ENCODE measurements at places on chromosomes 2 and 18.
A peak's percentile ranks its signal among the peaks of the same experiment; 100 is the strongest.

- no peak for DNase-seq
Measured at GRCh38 chr2:36633470-36634092, 35.6 kb upstream of the FEZ2 start.

- no peak for DNase-seq
Measured at GRCh38 chr2:67572721-67573435, 175.7 kb downstream of the ETAA1 start.

GRCh38 chr2:213627835-213628460 lies 343.7 kb downstream of the SPAG16 start:
- no peak for DNase-seq

DNA sequence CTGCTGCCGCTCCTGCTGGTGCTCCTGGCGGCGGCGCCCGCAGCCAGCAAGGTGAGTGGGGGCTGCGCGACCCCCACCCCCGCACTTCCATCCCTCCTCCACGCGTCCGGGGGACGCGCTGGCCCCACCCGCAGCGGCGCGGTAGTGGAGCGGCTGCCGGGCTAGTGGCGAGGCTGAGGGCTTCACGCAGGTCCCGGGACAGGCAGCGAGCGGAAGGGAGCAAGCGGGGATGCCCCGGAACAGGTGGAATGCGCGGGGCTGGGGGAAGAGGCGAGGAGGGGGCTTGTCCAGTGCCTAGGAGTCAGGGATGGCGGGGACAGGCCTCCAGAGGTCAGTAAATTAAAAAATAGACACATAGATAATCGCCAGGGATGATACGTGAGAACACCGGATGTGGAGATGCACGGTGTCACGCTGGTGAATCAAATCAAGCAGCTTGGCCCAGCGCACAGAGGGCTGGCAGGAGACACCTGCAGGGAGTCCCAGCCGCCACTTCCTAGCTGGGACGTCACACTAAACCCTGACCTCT lies 403 bp downstream of the COL4A3 start:
- DNase-seq, result no peak

GRCh38 chr2:37615804-37616676 lies 55.4 kb downstream of the CDC42EP3 start:
- DNase-seq, result peak; percentile 48

GRCh38 chr2:199042660-199043379 lies 414.9 kb downstream of the SATB2 start:
- DNase-seq, result no peak

DNA sequence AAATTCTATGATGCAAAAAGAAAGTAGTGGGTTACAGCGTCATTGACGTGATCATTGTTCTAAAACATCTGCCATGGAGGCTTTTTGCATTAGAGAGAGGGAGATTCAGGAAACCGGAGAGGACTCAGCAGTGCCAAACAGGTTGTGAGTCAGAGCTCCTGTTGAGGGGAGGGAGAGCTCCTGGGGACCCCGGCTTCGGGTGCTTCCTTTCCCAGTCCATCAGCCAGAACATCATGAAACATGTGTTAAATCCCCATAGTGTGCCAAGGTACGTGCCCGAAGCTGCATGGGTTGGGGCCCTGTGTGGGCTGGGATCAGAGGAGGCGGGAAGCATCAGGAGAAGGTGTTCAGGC lies 791 bp upstream of the CYRIA start:
- no peak for DNase-seq

DNA sequence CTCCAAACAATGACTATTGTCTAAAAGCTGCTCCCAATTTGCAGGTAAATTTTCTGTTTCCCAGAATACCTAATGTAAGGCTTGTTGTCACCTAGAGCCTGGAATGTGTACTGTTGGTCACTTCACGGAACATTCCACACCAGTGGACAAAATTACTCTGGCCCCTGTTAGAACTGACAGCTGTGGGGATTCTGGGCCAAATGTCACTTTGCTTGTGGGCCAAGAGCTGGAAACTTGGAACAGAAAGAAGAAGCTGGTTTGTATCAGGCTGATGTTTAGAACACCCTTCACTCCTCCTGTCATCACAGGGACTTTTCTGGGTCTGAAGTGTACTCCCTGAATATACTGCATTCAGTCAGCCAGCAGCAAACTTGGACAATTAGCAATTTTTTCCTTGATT lies 495.6 kb upstream of the SYT4 start:
- no peak for DNase-seq

GRCh38 chr2:20698916-20699613 lies 32.1 kb downstream of the GDF7 start:
- no peak for DNase-seq

DNA sequence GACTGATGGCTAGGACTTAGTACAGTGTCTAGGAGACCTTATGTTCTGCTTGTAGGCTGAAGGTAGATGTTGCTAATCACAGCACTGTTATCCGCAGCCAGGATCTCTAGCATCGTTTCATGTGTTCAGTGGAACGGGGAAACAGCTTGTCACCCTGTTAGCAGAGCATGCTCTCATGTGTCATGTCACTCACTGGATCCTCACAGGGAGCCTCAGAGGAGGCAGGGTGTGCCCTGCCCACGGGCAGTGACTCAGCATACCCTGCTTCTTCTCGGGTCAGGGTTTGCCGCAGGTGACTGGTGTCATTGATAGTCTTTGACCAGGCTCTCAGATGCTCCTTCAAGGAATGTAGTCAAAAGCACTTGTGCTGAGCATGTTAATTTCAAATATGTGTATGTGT lies 44.4 kb downstream of the RPIA start:
- no peak for DNase-seq

DNA sequence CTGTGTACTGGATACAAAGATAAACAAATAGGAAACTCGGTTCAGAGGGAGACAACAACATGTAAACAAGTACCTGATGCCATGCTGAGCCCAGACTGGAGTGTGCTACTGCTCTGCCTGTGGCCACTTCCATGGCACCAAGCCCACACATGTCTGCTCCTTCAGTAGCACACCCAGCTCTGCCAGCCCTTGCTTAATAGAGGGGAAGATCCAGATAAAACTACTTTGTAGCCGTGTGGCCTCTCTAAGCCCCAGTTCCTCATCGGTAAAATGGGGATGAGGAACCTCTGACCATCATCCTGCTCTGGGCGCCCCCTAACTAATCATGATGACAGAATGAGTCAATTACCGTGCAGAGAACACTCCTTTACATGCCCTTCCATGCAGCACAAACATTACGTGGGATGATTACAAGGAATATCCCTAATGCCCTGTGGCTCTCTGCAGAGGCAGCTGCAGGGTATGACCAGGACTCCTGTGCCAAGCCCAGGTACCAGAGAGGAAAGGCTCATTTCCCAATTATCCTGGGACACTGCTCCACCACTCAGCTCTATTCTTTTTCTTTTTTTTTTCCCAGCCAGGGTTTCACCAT lies 34.9 kb downstream of the DNMT3A start:
- no peak for DNase-seq

DNA sequence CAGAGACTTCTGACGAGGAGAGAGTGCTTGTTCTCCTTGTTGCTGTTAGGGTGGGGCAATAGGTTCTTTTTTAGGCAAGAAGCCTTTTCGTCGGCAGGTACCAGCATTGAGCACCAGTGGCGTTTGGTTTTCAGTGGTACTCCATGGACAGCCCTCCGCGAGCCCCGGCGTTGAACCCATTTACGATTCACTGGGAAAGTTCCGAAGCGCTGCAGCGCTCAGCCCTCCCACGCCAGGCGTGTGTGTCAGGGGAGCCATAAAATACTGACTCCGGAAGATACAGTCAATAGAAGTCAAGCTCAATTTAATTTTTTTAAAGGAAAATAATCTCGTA lies 494 bp upstream of the ROCK1 start:
- peak; percentile 15 for DNase-seq

- DNase-seq, result no peak
Measured at GRCh38 chr18:31719363-31720006, 35.1 kb upstream of the B4GALT6 start.

DNA sequence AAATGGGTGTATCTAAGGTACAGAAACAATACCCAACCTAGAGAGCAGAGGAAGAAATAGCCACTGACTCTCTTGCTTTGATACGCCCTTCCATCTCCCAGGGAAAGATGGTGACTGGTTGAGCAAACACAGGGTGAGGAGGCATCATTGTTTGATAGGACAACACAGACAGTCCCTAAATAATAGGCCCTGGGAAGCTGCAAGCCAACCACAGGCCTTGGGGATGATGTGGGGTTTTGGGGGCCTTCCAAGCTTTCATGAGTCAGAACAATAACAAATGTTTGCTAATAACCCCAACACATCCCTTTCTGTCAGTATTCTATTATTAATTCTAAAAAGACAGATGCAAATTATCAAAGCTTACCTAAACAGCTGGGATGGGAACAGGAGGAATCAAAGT lies 9.8 kb downstream of the LGALSL start:
- no peak for DNase-seq

DNA sequence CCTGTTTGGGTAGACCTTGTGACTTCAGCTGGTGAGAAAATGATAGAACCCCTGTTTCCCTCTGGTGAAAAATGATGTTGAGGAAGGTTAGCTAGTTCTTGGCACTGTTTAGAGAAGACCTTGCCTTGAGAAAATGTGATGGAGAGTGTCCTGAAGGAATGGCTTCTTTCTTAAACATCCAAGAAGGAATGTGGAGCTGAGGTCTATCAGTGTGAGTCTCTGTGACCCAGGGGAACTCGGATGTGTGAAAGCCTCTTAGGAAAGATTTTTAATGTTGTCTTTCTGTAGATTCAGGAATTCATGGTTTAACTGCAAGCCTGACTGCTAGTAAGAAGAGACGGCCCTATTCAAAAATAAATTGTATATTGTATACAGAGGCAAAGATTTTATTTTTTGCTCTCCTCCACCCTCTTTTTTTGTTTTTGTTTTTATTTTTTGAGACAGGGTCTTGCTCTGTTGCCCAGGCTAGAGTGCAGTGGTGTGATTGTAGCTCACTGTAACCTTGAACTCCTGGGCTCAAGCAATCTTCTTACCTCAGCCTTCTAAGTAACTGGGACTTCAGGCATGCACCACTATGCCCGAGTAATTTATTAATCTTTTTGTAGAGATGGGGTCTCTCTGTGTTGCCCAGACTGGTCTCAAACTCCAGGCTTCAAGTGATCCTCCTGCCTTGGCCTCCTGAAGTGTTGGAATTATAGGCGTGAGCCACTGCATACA lies 87.5 kb downstream of the ZNF532 start:
- no peak for DNase-seq

GRCh38 chr2:224904381-224904780 lies 137.9 kb downstream of the DOCK10 start:
- DNase-seq, result no peak

GRCh38 chr18:21571772-21572171 lies 28.7 kb downstream of the ESCO1 start:
- DNase-seq, result no peak

GRCh38 chr2:108615480-108616090 lies 81.3 kb downstream of the LIMS1 start:
- DNase-seq, result no peak

DNA sequence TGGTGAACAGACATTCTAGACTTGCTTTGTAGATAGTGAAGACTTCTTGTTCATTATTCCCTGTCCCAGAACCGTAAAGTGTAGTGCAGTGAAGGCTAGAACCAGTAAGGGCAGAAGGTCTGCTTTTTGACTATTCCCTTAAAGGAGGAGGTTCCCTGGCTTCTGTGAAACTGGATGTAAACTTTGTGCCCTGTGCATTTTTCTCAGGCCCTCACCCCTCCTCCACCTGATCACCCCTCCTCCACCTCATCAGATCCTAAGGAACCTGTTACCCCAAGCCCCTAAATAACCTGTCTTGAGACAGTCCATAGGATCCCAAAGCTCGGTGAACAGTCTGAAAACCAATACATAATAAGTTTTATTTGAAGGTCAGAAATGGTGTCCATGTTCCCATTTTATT lies 33.7 kb downstream of the SFT2D3 start:
- no peak for DNase-seq

DNA sequence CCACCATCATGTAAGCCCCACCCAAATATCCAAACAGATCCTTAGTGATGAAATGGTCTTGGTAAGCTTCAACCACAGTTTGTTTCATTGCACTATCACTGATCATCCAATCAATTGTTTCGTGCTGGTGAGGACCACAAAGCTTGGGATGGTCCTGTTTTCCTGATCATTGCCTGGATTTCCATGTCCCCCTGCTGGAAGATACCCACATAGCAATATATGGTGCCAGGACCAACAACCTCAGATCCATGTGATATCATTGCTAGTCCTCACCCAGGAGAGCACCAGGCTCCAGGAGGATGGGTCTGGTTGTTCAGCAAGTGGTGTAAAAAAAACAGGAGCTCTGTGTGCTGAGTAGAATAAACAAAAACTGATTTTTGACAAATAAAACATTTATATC lies 206.5 kb upstream of the SH3BP4 start:
- no peak for DNase-seq

DNA sequence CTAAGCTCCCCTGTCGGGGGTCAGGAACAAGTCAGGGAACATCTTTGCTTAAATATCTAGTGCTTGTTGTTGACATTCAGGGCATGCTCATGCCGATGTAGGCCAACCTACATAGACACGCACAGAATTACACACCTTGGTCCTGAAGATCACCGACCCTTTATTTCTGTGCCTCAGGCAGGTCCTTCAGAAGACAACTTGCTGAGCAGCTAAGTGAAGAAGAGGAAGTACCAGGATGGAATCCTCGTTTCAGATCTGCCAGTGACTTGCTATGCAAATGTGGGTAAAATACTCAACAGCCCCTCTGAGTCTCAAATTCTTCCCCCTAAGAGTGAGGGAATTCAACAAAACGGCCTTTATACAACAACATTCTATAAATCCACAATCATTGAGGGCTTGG lies 494.7 kb downstream of the BCL11A start:
- no peak for DNase-seq

DNA sequence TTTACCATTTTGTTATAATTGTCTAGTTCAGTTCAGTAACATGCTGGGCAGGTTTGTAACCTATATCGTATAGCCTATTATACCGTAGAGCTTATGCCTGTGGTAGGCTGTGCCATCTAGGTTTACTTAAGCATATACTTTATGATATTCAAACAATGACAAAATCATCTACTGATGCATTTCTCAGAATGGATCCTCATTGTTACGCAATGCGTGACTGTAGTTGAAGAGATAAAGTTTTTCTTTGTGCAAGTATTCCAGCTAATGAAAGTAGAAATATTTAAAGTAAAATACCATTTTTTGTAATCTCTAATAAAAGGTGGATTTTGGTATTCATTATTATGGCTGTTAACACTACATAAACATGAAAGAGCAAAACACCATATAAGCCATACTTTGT lies 100.2 kb downstream of the LRRTM4 start:
- DNase-seq, result no peak

Data from activated T-cell treated with anti-CD3 and anti-CD28 coated beads for 1 hour (primary cell).